ENCODE measurements at places on chromosomes 4 and X. TPM values are rescaled to one million over a fixed set of nuclear protein-coding genes. Genes with fewer than 3 reads are reported as not detected.
A peak's percentile ranks its signal among the peaks of the same experiment; 100 is the strongest.

Gene NPY2R
- 0.49 TPM for polyA plus RNA-seq

Gene RTL5
- polyA plus RNA-seq: 21.4 TPM

Gene GUCY1A1
- 81.1 TPM for polyA plus RNA-seq

Gene KCND1
- polyA plus RNA-seq: 2.2 TPM

DNA sequence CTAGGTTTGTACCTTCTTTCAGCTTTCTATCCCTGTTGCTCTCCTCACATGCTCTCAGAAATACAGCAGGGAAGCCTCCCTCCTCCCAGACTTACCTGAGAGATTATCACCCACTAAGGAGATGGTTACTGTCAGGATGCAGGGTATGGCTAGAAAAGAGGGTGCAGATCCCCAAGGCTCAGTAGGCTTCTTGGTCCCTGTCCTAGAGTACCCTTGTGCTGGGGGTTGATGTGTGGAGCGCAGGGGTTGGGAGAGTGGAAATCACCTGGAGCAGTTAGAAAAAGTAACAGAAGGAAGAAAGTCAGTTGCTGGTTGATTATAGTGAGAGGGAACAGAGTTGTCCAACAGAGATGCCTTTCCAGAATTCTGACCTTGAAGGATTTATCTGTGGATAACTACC is 80.2 kb downstream of the CNGA2 start:
- no peak for DNase-seq

GRCh38 chr4:127505203-127505602 is 127.6 kb upstream of the INTU start:
- DNase-seq: peak; percentile 40

DNA sequence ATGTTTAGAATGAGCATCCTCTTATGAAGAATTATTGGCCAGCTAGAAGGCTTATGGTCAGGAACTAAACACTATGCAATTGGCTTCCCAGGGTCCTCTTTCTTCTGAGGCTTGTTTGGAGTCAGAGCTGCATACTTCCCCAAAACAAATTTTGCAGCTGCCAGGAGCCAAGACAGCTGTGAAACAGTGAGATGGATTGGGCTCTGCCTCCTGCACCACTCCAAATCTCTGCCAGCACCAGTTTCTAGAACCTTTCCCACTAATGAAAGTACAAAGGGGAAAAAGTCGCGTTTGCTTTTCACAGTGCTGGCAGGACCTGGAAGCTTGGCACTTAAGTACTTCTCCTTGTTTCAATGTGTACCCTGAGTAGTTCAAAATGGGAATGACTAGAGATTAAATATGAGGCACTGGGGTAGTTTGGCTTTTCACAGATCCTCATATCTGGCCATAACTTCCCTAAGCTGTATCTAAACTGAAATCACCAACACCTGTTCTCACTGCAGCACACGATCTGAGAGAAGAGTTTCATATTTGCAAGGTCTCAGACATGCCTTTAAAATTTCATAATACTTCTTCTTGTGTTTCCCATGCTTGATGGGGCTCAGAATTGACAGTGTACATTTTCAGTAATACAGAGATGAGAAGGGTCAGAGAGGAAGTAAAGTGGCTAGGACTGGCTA is 20.7 kb upstream of the AR start:
- DNase-seq: no peak

GRCh38 chr4:169283114-169283509 is 12.4 kb upstream of the SH3RF1 start:
- no peak for DNase-seq

GRCh38 chr4:30953799-30954198 is 233.6 kb downstream of the PCDH7 start:
- DNase-seq: no peak

- no peak for DNase-seq
Observed at GRCh38 chr4:132195176-132195575, 953.9 kb upstream of the PCDH10 start.

GRCh38 chr4:3475041-3475712 is 12.1 kb downstream of the DOK7 start:
- no peak for DNase-seq

DNA sequence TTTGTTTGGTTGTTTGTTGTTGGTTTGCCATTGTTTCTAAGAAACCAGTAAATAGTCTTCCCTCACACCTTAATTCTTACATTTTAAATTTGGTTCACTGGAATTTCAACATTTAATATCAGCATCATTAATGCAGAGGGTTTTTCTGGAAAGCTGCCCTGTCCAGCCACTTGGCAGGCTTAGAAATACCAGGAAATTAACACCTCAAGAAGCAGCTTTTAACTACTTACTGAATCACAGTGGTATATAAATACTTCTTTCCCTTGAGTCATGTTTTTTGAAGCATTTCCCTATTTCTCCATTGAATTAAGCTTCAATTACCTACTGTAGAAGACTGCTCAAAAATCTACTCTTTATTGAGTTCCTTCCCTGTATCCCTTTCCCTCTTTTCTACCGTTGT is 1221.1 kb upstream of the ADGRL3 start:
- no peak for DNase-seq

GRCh38 chr4:101103381-101104142 is 243.8 kb downstream of the PPP3CA start:
- no peak for DNase-seq

GRCh38 chr4:123621072-123621705 is 224.6 kb downstream of the SPRY1 start:
- no peak for DNase-seq

DNA sequence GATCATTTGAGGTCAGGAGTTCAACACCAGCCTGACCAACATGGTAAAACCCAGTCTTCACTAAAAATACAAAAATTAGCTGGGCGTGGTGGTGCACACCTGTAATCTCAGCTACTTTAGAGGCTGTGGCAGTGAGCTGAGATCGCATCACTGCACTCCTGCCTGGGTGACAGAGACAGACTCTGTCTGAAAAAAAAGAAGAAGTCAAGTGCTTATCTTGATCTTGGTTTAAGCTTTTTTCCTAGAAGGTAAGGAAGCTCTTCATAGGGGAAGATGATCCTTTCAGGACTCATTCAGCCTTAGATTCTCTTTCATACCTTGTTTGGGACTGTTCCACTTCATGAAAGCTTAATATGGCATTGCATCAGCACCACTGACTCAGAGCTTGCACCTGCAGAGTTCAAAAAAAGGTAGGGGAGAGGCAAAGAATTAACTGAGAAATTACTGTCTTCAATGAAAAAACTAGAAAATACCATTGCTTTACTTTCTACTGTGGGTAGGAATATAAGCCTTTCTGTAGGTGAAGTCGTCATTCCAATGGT is 70.8 kb upstream of the EPGN start:
- no peak for DNase-seq

GRCh38 chrX:10017872-10018271 is 50.7 kb downstream of the CLDN34 start:
- no peak for DNase-seq

- DNase-seq: no peak
Observed at GRCh38 chr4:164659765-164660164, 94.2 kb upstream of the SMIM31 start.

GRCh38 chr4:105356194-105356593 is 117.7 kb downstream of the PPA2 start:
- DNase-seq: no peak

DNA sequence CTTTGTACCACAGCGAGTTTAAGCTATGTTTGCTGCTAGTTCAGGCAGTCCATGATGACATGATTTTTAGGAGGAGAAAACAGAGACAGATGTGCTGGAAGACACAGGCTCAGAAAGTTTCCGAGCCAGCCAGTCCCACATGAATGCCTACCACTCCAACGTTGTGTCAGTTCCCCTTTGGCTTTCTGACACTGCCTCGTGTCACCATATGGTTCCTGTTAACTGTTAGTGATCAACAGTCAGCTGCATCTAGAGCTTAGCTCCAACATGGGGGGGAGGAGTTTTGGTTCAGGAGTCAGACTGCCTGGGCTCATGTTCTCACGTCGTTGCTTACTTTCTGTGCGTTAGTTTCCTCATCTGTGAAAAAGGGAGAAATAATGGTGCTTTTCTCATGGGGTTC is 343.7 kb downstream of the MID1IP1 start:
- DNase-seq: no peak

GRCh38 chr4:77715414-77716290 is 103.5 kb downstream of the CNOT6L start:
- no peak for DNase-seq

DNA sequence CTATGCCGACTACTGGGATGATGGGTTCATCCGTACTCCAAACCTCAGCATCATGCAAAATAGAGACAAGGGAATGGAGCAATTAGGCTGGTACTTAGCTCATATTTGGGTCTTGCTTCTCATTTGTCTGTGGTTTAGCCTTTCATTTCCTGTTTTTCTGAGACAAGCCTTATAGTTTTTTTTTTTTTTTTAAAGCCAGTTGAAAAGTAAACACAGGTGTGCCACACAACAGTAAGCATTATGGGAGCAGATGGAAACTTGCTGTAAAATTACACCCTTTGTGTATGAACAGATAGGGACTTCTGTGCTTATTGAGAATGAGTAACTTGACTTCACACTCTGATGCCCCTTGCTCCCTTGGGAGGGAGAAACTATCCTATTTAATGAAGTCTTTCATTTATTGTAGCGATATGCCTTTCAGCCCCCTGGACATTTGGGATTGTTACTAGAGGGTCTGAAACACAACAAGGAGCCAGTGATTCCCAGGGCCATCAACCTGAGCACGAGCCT is 13.7 kb downstream of the RASSF6 start:
- DNase-seq: no peak

- no peak for DNase-seq
Observed at GRCh38 chrX:72304877-72305276, 837 bp downstream of the CITED1 start.

GRCh38 chr4:152081024-152081423 is 320.2 kb upstream of the GATB start:
- DNase-seq: no peak

GRCh38 chr4:145907390-145907789 is 31.2 kb downstream of the ZNF827 start:
- DNase-seq: no peak

GRCh38 chr4:180333162-180333561 is 1910.0 kb upstream of the TENM3 start:
- DNase-seq: no peak
